ENCODE measurements at places on chromosomes 5 and 9.

DNA sequence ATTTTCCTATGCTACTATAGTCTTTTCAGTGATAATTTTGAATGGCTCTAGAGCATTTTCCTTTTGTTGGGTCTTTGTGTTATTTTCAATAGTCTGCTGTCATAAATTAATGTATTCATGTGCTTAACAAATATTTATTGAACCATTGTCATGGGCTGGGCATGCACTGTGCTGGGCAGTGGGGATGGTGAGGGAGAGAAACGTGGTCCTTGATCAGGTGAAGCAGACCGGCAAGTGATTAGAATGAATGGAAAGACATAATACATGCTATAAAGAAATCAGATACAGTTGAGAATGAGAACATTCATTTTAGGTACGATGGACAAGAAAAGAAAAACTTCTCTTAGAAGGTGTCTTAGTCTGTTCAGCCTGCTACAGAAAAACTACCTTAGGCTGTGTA, 66.1 kb downstream of the KIF4B start:
- DNase-seq, result no peak

DNA sequence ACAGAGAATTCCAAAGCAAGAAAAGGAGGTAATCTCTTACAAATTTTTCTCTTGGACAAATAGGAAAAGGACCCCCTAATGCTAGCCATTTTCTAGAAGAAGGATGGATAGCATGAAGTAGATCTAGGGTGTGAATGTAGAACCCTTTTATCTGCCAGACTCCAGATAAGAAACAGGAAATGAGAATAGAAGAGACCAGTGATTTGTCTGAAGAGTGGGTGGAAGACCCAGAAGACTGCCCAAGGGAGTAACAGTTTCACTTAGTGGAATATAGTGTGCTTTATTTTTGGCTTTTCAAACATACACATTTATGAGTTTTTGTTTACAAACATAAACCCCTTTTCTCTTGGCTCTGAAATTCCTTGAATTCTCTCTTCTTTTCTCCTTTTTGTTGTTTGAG, 25.0 kb downstream of the ECM2 start:
- DNase-seq, result no peak

- DNase-seq, result no peak
These were observed 165.7 kb upstream of the GPR151 start for GRCh38 chr5:146681585-146682105.

DNA sequence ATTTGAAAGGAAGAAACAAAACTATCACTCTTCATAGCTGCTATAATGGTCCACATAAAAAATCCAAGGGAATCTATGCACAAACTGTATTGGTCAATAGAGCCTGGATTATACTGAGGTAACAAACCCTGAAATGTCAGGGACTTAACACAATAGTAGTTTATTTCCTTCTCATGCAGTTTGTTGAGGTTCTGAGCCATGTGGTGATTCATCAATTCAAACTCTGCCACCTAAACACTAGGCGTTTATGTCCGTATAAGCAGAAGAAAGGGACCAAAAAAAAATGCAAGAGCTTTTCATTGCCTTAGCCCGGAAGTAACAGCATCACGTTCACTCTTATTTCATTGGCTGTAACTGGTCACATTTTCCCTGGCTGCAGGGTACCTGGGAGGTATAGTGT, 464.7 kb downstream of the ZSWIM6 start:
- DNase-seq, result no peak

DNA sequence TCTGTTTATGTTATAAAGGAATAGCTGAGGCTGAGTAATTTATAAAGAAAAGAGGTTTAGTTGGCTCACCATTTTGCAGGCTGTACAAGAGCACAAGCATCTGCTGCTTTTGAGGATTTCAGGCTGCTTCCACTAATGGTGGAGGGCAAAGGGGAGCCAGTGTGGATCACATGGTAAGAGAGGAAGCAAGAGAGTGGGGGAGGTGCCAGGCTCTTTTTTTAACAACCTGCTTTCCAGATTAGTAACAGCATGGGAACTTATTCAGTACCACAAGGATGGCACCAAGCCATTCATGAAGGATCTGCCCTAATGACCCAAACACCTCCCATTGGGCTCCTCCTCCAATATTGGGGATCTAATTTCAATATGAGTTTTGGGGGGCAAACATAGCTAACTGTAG, 40.4 kb downstream of the CCL28 start:
- no peak for DNase-seq

Measured in KBM-7 (cell line).